ENCODE measurements at places on chromosomes 2 and 18. TPM values are rescaled to one million over a fixed set of nuclear protein-coding genes. Genes with fewer than 3 reads are reported as not detected.

DNA sequence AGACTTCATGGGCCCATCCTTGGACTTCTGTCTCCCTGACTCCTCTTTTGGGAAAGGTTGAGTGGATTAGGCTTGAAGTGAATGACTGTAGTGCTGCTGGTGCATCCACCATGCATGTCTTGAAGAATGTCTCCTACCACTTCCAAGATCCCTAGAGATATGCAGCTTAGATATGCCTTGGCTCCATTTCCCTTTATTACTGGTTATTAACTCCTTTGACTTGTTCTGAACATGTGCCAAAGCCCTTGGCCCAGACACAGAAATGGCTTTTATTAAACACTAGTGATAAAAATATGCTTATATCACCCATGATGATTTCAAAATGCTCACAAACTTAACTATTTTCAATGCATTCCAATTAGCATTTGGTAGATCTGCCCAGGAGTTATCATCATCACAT, 90.0 kb upstream of the SLC14A2 start:
- DNase-seq, result no peak

- no peak for DNase-seq
Observed at GRCh38 chr18:45121146-45121545, 440.5 kb downstream of the SETBP1 start.

Gene SNTG2
- 3.7 TPM for total RNA-seq

Gene MARCO
- not detected for total RNA-seq

- no peak for DNase-seq
Observed at GRCh38 chr2:77831471-77831870, 309.3 kb upstream of the LRRTM4 start.

- DNase-seq, result no peak
Observed at GRCh38 chr2:79103214-79103613, 15.4 kb upstream of the REG1B start.

Gene ABCG8
- not detected for total RNA-seq

GRCh38 chr2:161976295-161976694, 97.7 kb downstream of the DPP4 start:
- no peak for DNase-seq

DNA sequence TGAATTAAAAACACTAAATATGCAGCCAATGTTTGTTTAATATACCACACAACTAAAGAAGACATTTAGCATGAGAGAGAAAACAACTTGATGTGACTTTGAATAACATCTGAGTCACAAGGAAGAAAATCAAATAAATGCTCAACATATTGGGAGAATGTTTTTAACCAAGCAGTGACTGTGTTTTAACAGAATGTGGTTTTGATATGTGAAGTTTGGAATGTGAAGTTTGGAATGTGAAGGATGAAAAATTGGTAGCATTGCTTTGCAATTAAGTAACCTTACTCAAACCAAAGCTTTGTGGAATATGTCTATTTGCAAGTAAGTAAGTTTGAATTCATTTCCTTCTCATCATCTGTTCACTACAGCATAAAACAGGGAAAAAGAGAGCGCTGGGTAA, 128.2 kb upstream of the DNAJC10 start:
- DNase-seq, result no peak

DNA sequence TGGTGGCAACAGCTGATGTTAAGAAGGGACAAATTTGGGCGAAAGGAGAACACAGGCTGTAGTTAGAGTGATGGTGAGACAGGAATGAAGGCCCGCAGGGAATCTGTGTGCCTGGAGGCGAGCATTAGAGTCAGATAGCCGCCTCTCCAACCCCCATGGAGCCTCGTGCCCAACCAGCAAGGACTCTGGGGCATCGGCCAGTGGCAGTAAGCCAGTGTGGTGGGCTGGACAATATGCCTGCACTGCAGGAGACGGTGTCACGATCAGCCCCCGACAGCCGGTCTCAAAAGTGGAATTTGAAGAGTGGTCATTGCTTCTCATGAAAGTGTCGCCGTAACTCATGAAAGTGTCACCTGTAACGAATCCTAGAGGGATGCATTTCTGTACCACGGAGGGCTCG, 249.4 kb downstream of the ALPK2 start:
- DNase-seq, result no peak

DNA sequence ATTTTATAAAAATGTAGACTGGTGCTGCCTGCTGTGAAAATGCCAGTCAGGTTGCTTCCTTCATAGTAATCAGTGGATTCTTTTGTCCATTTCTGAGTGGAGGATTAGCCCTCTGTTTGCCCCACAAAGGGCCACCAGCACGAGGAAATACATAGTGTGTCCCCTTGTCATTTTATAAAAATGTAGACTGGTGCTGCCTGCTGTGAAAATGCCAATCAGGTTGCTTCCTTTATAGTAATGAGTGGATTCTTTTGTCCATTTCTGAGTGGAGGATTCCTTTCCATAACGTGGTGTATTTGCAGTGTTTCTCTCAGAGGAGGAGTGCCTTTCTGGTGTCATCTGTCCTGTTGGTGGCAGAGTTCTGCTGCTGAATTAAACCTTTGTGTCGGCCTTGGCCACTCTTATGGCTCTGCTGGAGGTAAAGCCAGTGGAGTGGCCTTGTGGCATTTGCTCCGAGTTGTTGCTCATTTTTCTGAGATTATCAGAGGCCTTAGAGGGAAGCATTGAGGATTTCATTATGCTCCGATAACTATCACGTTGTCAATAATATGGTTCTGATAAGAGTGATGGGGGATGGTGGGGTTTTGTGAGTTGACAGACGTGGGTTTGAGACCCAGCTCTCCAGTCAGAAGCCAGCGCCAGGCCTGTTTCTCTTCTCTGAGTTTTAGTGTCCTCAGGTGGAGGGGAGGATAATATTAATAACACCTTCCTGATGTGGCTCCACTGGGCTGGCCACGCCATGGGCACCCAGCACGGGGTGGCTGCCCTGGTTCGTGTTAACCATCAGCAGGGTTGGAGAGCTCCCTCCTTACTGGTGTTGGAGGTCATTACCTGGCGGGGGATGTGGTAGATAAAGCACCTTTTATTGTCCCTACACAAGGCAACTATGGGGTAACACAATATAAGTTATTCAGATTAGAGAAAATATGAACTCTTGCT, 96.6 kb downstream of the NEDD4L start:
- DNase-seq, result no peak

Gene CRYGD
- total RNA-seq, result not detected

DNA sequence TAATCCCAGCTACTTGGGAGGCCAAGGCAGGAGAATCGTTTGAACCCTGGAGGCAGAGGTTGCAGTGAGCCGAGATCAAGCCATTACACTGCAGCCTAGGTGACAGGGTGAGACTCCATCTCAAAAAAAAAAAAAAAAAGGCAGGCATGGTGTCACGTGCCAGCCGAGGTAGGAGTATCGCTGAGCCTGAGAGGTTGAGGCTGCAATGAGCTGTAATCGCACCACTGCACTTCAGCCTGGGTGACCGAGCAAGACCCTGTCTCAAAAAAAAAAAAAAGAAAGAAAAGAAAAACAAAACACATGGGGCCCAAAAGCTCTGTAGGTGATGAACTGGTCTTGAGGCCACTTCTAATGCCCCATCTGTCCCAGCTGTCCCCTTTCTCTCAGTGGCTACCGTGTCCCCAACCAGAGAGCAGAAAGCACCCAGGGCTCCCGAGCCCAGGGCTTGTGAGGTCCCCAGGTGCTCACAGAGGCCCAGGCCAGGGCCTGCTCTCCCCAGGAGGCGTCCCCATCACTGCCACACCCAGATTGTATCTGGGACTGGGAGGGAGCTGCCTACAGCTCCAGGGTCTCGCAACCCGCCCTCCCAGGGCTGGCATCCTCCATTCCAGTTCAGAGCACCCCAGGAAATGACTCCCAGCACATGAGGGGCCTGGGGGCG, 8.5 kb downstream of the KLHL30 start:
- no peak for DNase-seq
